ENCODE measurements at places on chromosomes 7 and 10.

GRCh38 chr7:37198906-37199485 is 249.7 kb downstream of the ELMO1 start:
- peak; percentile 64 for DNase-seq

GRCh38 chr7:104497379-104497967 is 169.1 kb downstream of the LHFPL3 start:
- DNase-seq = no peak

- DNase-seq = no peak
These were observed 37.2 kb downstream of the ANKIB1 start for GRCh38 chr7:92282930-92283329.

GRCh38 chr7:137078781-137079180 is 210.3 kb downstream of the CHRM2 start:
- no peak for DNase-seq

GRCh38 chr10:33157103-33157502 is 177.4 kb downstream of the NRP1 start:
- no peak for DNase-seq

DNA sequence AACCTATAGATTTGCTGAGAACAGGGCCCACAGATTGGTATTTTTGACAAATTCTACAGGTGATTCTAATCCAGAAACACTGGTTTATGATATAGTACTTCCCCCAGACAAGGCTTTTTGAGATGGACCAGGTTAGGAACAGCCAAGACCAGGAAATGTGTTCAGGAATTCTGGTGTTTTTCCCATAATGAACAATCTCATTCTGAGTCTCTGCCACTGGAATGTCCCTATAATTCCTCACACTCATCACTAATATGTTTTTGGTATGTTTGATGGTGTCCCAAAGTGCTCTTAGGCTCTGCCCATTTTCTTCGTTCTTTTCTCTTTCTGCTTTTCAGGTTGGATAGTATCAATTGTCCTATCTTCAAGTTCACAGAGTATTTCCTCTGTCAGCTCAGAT is 107.2 kb upstream of the IGFBP3 start:
- DNase-seq = no peak

- DNase-seq = no peak
These were observed 614 bp upstream of the ADAMTS14 start for GRCh38 chr10:70671619-70672164.

- no peak for DNase-seq
These were observed 234.3 kb downstream of the ADAM12 start for GRCh38 chr10:126153711-126154628.

- no peak for DNase-seq
These were observed 246.0 kb upstream of the PHF14 start for GRCh38 chr7:10727636-10728035.

GRCh38 chr10:5496261-5497250 is 2.8 kb downstream of the CALML5 start:
- no peak for DNase-seq

DNA sequence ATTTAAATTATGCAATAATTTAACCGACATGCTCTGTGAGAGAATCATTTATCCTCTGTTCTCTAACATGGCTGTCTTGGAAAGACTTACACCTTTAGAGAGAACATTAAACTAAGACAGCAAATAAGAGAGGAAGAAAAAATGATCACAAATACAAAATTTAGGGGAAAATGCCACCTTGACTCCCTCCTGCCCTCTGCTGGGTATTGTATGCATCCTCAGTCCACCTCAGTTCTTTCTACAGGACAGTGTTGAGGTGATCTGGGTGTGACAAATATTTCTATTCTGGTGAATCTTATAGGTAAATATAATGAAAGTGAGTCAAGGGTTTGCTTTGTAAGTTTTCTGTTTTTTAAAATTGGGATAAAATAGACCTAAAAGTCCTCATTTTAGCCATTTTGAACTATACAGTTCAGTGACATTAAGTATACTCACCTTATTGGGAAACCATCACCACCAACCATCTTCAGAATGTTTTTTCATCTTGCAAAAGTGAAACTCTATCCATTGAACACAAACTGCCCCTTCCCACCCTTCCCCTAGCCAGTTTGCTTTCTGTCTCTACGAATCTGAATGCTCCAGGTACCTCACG is 61.5 kb upstream of the ELMO1 start:
- DNase-seq = peak; percentile 8

DNA sequence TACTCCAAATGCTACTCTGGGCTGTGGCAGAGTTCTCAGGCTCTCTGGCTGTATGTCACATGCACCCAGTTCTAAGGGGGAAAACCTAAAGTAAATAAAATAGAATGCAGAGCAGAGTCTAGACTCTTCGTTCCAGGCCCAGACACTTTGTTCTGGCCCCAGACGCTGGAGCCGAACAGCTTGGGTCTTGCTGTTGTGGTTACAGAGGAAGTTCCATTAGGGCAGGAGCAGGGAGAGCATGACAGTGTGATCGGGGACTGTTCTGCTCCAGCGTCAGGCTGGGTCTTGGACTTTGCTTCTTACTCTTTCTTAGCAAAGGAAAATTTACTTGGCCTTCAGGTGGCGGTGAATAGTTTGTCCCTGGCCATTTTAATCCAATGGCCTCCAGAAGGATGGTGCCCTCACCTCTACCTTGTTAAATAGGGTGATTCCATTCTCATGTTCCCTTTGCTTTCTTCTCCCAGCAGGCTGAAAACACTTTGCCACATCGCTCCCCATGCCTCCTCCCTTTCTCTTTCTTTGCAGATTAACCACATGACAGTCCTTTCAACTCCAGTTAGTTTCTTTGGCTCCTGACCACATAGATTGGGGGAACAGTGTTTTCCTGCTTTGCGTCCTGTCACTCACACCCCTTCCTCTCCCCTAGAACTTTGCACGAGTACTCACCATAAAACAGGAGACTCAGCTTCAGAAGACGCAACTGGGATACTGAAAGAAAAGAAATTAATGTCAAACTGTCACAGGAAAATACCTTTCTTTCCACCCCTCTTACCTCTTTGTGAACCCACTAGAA is 730.8 kb downstream of the SUGCT start:
- no peak for DNase-seq

- no peak for DNase-seq
These were observed 12.4 kb upstream of the SEC24C start for GRCh38 chr10:73731588-73732375.
